Stimulated activated CD4-positive, alpha-beta T cell treated with anti-CD3 and anti-CD28 coated beads, Interleukin-4, amount 100 ng/mL, for 4 hours (primary cell): ENCODE measurements at places on chromosomes 1 and 21.

- no peak for DNase-seq
Measured at GRCh38 chr1:161382214-161383019, 14.7 kb upstream of the CFAP126 start.

DNA sequence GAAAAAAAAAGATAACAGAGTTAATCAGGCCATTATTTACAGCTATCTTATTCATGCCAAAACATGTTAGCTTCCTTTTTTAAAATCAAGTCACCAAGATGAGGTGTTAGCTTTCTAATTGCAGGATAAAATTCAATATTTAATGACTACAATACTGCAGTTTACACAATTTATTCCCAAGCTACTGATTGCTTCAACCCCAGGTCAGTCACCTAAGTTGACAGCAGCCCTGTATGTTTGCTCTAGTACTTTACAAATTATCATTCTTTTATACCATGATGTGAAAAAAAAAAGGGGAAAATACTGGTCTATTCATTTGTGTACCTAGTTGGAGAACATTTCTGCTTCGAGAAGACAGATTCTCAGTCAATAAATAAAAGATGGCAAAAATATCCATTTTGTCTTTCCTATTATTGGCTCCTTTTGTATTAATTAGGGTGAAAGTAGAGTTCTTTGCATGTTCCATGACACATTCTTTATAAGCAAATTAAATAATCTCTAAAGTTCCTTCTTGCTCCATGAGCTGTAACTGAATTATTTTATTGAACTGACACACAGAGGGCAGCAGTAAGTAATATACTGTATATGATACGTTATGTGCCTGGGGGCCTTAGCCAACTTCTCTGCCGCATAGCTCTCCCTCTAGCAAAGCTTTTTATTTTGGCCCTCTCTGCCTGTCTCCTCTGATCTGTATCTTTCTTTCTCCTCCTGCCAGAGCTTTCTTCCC lies 48.0 kb downstream of the DIPK1A start:
- no peak for DNase-seq

DNA sequence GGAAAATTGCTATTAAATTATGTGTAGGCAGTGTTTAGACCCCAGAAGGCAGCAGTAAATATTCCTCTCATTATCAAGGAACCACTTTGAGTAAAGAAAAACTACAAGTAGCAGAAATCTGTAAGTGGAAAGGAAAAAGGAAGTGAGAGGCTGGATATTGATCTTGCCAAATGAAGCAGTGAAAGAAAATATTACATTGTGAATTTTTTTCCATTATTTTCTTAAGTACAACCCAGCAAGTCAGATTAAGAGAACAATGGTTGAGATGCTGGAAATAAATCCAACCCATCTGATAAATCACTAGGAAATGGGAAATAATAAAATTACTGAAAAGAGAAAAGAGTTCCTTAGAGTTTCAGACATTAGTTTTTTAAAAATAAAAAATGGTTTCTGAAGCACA lies 106.7 kb downstream of the HMCN1 start:
- DNase-seq: no peak

GRCh38 chr21:28832013-28832714 lies 160.5 kb downstream of the LTN1 start:
- DNase-seq: peak; percentile 4
